Activated CD4-positive, alpha-beta T cell treated with anti-CD3 and anti-CD28 coated beads, Interleukin-2, amount 50 U/mL, for 48 hours (primary cell): ENCODE measurements at places on chromosomes 12 and 14.

GRCh38 chr12:124747426-124748161 is 116.1 kb downstream of the SCARB1 start:
- DNase-seq, result no peak

GRCh38 chr12:15439459-15439858 is 117.2 kb downstream of the PTPRO start:
- no peak for DNase-seq

GRCh38 chr12:19988948-19989347 is 379.4 kb upstream of the PDE3A start:
- no peak for DNase-seq

DNA sequence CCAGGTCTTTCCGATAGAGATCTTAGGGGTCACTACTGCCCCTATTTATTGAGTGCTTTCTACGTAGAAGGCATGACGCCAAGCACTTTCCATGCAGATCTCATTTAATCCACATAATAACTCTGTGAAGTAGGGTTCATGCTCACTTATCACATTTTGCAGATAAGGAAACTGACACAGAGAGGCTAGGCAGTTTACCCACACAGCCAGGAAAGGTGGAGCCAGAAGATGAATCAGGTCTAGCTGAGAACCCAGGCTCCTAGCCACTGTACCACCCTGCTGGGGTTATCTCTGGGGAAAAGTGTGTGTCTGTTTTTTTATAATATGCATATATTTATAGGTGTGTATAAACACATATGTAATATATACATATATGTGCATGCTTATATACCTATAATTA is 83.6 kb downstream of the KSR2 start:
- DNase-seq, result no peak

DNA sequence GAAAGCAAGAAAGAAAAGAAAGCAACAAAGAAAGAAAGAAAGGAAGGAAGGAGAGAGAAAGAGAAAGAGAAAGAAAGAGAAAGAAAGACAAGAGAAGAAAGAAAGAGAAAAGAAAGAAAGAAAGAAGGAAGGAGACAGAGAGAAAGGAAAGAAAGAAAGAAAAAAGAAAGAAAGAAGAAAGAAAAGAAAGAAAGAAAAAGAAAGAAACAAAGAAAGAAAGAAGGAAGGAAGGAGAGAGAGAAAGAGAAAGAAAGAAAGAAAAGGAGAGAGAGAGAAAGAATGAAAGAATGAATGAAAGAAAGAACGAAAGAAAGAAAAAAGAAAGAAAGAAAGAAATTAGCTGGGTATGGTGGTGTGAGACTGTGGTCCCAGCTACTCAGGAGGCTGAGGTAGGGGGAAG is 400.1 kb upstream of the MDGA2 start:
- no peak for DNase-seq

- DNase-seq, result no peak
These were observed 1196.5 kb downstream of the GALC start for GRCh38 chr14:86796221-86797074.

DNA sequence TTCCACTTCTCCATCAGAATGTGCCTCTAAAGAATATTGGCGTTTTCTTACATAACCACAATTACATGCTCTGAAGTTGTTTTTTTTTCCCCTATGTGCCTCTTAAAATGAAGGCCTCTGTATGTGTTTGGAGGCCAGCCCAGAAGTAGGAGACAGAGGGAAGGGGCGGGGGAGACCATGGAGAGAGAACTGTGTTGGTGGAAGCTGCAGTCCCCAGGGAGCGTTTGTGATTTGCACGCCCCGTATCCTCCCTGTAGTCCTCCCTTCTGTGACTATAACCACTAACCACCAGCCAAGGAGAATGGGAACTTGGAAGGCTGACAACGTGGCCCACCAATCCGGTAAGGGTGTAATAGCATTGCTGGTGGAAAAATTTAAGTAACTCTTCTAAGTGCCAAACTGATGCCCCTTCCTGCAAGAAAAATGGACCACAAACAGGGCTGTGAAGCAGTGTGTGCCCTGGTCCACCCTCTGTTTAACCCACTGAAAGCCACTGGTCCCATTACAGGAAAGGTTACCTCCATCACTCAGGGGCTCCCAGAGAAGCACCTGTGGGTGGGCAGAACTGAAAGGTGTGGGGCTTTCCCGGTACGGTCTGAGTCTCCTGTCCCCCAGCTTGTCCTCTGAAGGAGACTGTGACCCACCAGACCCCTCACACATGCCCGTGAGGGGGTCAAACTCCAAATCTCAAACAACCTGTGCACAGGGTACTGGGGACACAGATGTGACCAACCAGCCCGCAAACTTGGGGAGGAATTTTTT is 36.8 kb downstream of the CCDC88C start:
- DNase-seq, result no peak

DNA sequence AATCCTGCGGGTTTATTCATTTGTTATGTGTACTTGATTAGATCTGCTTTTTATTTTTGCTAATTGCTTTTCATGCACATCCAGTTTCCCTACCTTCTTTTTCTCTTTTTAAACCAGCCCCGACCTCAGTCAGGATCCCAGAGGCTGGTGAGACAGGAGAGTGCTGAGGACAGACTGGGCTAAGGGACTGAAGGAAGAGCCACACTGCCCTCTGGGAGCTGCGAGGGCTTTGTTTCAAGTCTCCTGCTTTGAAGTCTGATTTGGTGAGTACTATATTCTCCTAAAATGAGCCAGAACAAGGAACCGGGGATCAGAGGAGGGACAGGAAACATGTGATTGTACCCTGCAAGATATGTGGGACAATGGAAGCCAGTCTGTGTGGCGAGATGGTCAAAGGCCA is 23.9 kb downstream of the PRICKLE1 start:
- DNase-seq, result no peak

DNA sequence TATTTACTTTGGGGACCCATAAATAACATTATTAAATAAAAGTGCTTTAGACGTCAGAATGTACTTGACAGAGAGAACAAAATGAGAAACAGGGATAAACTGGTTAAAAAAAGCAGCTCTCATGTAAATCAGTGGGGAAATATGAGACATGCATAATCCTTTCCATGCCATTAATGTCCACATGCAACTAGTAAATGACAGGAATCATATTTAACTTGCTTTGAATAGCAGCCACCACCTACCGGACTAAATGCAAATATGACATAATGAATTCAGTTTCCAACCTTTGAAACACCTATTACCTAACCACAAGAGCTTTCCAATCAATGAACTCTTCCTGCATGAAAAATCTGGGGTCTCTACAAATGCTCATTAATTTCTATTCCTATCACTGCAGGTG is 19.6 kb downstream of the FGD6 start:
- no peak for DNase-seq

DNA sequence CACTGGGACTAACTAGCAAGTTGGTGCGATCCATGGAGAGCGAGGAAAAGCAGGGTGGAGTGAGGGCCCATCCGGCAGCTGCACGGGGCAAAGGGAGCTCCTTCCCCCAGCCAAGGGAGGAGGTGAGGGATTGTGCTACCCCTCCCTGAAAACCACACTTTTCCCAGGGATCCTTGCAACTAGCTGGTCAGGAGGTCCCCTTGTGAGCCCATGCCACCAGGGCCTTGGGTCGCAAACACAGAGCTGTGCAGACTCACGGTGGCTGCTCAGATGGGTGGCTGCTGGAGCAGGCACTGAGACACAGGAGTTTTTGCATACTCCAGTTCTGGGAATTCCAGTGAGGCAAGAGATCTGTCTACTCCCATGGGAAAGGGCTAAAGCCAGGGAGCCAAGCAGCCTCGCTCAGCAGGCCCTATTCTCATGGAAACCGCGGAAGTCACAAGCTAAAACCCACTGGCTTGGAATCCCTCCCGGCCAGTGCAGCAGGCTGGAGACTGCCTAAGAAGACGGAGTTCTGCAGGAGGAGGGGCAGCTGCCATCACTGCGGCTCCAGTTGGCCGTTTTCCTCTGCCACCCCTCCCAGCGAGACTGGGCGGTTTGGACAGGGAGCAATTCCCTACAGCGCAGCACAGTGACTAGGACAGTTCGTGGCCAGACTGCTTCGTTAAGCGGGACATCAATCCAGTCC is 10.9 kb upstream of the ZNF705A start:
- no peak for DNase-seq

DNA sequence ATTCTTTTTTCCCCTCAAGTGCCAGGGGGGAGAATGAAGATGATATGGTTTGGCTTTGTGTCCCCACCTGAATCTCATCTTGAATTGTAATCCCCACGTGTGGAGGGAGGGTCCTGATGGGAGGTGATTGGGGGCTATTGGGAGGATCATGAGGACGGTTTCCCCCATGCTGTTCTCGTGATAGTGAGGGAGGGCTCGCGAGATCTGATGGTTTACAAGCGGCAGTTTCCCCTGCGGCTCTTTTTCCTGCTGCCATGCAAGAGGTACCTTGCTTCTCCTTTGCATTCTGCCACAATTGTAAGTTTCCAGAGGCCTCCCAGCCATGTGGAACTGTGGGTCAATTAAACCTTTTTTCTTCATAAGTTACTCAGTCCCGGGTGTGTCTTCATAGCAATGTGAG is 173.7 kb downstream of the CAND1 start:
- no peak for DNase-seq

- no peak for DNase-seq
These were observed 20.5 kb upstream of the PPP2R5C start for GRCh38 chr14:101740981-101741380.

GRCh38 chr12:98513379-98514322 is 1.7 kb upstream of the TMPO start:
- DNase-seq, result no peak

DNA sequence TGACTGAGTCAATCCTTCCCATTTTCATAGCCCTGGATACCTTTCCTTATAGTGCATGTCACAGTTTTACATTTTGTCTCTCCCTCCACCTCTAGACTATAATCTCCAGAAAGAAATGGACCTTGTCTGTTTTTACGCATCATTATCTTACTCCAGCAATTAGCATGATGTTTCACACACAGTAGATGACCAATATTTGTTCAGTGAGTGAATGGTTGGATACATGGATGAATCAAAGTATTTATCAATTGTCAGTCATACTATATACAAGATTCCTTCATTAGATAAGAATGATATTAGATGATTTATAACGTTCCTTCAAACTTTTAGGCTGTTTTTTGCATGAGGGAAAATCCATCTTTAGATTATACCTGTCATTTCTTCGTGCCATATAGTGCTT is 61.1 kb downstream of the PTHLH start:
- DNase-seq, result no peak

DNA sequence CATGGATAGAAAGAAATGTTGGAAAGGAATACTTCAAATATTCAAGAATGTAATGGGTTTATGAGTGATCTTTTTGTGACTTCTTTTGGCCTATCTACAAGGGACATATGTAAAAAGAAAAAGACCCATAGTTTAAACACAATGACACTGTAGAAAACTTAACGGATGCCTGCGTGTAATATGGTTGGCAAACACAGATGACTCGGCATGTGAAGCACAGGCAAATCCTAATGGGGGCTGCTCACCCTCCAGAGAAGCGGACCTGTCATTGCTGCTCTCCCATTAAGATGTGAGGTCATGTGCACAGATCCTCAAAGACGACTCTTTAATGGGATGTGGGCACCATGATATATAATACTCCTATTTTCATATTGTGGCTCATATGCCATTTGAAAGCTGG is 366.6 kb upstream of the TMEM132C start:
- no peak for DNase-seq

- no peak for DNase-seq
These were observed 167.7 kb upstream of the AMIGO2 start for GRCh38 chr12:47247418-47247817.

DNA sequence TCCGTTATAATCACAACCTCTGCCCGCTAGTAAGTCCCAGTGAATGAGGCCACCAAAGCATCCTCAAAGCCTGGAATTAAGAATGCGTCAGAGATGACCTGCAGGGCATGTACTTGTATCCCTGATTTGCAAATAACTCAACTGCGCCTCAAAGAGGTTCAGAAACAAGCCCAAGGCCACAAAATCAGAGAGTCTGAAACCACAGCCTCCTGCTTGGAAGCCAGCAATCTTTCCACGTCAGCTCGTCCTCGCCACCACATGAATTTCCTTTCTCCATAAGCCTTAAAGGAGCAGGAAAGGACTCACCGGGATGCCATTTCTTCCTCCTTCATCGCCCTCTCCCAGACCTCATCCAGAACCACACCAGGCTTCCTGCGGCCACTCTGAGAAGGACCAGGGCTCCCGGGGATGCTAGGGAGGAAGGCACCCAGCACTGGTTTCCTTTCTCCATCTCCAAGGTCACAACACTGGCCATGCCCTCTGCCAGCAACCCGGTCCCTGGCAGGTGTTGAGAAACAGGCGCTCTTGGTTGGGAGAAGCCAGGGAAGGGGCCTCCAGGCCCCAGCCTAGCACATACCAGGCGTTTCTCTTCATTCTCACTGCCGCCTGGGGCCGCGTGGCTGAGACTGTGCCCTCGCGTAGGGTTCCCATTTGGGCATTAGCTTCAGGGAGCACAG is 191.2 kb upstream of the DIO3 start:
- no peak for DNase-seq

- no peak for DNase-seq
These were observed 524.1 kb upstream of the FBXO33 start for GRCh38 chr14:39956372-39956771.

GRCh38 chr14:24959791-24960331 is 90.1 kb downstream of the STXBP6 start:
- DNase-seq, result no peak

DNA sequence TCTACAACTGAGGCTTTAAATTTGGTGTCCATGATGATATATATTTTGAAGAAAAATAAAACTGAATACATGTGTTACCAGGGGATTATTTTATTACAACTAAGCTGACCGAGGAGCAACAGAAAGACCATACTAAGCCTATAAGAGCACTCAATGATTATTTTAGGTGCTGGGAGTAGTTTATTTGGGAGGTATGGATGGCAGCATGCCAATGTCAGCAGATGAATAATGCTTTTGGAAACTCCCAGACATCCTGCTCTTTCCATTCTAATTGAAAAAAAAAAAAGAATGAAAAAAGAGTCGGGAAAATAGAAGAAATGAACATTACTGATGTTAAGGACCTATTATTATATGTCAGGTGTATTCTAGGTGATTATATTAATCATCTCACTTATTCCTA is 441.2 kb downstream of the BTG1 start:
- no peak for DNase-seq

- DNase-seq, result peak; percentile 76
These were observed at the start of gene B3GNT4 for GRCh38 chr12:122203301-122204166. TSS of gene B3GNT4 (plus strand) at chr12:122203709. CDS start at chr12:122204619, 910 bp downstream.

DNA sequence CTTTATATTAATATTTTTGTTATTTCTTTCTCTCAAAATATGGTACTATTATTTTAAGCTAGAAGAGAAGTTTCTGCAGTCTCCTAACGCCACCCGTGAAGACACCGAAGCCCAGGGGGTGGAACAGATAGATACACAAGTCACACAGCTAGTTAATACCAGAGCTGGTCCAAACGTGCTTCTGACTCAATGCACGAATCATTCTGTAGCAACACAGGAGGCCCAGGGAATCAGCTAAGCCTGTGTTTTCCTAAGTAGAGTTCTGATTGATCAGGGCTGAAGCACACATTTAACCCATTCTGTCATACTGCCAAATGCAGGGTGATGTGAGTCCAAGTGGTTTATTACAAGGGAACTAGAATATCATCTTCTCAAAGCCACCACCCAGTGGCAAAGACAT is 116.9 kb upstream of the PWP1 start:
- DNase-seq, result no peak

GRCh38 chr14:69663300-69663643 is 51.9 kb downstream of the SUSD6 start:
- DNase-seq, result no peak

GRCh38 chr14:72146241-72146640 is 214.0 kb downstream of the RGS6 start:
- no peak for DNase-seq

GRCh38 chr12:109065154-109065852 is 12.9 kb downstream of the USP30 start:
- no peak for DNase-seq
